Stimulated activated CD8-positive, alpha-beta memory T cell treated with anti-CD3 and anti-CD28 coated beads, Interleukin-2, amount 100 ng/mL, for 1 hour (primary cell): ENCODE measurements at places on chromosomes 5 and 9.

DNA sequence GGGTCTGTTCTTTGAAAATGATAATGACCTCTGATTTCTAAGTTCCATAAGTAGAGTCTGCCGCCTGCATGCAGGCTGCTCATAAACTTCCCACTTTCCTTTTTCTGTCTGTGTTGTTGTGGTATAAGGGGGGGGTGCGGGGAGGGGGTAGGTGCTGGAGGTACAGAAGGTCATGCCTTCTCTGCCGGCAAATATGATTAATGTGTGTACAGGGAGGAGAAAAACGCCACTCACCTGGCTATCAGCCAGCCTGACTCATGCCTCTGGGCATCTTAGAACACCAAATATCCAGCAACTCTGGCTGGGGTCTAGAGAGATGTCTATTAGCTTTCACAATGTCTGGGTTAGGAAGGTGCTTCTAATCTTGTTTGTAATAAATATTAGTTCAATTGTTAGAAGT lies 128.3 kb downstream of the EFNA5 start:
- no peak for DNase-seq

GRCh38 chr5:88488561-88488960 lies 219.9 kb upstream of the TMEM161B start:
- DNase-seq = no peak

DNA sequence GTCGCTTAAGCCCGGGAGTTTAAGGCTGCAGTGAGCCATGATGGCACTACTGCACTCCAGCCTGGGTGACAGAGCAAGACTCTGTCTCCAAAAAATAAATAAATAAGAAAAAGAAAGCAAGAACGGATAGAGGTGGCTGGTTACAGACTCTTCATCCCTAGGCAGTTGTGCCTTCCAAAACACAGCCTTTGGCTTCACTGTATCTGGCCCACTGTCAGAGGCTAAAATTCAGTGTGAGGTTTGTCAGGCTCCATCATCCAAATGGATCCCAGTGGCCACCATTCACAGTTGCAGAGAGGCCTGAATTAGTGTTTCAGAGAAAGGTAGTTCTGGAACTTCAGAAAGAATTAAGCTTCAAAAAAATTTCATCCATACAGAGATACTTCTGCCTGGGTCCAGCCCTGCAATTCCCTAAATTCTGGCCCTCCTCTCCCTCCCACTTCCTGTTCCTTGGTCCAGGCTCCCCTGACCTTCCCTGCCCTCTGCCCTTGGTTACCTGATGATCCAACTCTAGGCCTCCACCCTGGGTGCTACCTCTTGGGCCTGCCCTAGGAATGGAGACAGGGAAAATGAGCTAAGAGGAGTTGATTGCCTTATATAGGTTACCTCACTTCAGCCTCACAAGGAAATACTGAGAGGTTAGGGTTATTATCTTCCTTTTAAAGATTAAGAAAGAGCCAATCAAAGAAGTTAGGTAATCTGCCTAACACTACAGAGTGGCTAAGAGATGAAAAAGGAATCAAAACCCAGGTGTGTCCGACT lies 97.2 kb upstream of the SLC44A1 start:
- no peak for DNase-seq

GRCh38 chr9:18906656-18907395 lies 126.2 kb downstream of the SAXO1 start:
- no peak for DNase-seq

DNA sequence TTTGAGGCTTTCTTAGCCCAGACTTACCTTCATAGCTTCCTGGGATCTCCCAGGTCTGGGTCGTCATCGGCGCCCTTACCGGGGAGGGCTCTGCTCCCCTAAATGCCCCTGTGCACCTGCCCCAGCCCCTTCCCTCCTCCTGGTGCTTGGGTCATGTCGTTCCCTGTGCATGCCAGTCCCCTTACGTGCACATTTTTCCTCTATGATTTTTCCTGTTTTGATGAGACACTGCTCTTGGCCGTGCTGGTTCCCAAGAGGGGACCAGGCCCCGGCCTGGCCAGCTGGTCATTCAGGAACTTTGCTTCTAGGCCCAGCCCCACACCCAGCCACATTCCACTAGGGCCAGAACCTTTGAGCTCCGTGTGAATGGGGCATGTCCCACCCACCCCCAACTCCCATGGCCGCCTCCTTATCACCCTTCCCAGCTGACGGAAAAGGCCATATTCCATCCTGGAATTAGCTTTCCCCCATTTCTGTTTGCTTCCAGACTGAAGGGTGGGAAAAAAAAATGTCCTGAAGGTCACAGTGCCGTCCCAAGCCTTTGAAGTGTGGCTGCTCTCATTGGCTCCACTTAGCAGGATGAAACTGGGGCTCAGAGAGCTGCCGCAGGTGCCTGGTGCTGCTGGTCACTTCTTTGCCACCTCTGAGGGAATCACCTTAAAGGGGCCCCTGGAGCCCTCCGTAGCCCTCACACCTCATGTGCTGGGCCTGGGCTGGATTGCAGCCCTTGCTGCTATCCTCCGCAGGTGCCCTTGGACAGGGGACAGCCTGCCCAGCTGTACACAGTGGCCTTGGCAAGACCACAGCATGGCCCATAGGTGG lies 25.1 kb downstream of the ERGIC1 start:
- DNase-seq = no peak

GRCh38 chr5:160461378-160461777 lies 39.7 kb downstream of the PTTG1 start:
- DNase-seq = no peak

- DNase-seq = no peak
Measured at GRCh38 chr5:40409601-40410000, 270.1 kb upstream of the PTGER4 start.

- DNase-seq = no peak
Measured at GRCh38 chr9:113886026-113886369, 9.9 kb downstream of the ZNF618 start.

- DNase-seq = no peak
Measured at GRCh38 chr9:107000218-107000617, 137.3 kb downstream of the ZNF462 start.

- DNase-seq = no peak
Measured at GRCh38 chr5:116626272-116626723, 51.7 kb upstream of the SEMA6A start.

DNA sequence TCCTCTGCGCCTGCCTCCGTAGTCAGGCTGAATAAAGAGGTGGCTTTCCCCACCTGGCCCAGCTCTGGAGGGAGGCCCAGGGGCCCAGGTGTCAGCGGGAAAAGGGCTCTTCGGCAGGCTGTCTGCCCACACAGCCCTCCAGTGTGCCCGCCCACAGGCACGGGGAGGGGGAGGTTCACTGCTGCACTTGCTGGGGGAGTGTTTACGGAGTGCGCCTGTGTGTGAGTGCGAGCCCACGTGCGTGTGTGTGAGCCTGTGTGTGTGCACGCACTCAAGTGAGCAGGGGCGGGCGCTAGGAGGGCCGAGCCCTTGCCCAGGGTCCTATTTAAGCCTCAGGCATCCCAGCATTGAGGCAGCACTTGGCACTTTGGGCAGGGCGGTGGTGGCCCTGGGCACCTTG lies 10.9 kb downstream of the DNLZ start:
- no peak for DNase-seq

GRCh38 chr9:70492319-70492777 lies 77.9 kb upstream of the KLF9 start:
- DNase-seq = no peak
